ENCODE measurements at places on chromosomes 16 and 17.

DNA sequence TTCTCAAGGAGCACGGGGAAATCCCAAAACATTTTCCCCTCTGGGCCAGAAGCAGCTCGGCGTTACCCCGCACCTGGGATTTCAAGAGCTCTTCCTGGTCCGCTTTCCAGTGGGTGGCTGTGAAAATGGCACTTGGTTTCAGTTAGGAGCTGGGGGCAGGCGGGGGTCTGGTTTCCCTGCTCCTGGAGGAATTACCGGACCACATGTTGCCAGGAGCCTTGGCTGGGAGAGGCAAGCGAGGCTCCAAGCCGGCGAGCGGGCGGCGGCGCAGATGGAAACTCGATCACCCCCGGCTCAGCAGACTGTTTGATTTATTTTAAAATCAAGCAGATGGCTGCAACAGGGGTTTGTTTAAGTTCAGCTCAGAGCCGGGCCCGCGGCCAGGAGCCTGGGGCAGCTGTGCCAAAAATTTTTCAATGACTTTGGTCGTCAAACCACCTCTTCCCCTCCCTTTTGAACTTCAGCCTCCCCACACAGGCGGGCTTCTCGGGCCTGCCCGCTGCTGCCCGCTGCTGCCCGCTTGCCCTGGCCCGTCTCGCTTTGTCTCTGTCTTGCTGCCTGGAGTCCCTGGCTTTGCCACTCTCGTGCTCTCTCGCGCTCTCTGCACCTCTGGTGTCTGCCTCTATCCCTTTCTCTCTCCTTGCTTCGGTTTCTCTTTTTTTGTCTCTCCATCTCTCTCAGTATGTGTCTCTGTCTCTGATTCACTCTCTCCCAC, 108.0 kb upstream of the CIBAR2 start:
- DNase-seq = no peak

DNA sequence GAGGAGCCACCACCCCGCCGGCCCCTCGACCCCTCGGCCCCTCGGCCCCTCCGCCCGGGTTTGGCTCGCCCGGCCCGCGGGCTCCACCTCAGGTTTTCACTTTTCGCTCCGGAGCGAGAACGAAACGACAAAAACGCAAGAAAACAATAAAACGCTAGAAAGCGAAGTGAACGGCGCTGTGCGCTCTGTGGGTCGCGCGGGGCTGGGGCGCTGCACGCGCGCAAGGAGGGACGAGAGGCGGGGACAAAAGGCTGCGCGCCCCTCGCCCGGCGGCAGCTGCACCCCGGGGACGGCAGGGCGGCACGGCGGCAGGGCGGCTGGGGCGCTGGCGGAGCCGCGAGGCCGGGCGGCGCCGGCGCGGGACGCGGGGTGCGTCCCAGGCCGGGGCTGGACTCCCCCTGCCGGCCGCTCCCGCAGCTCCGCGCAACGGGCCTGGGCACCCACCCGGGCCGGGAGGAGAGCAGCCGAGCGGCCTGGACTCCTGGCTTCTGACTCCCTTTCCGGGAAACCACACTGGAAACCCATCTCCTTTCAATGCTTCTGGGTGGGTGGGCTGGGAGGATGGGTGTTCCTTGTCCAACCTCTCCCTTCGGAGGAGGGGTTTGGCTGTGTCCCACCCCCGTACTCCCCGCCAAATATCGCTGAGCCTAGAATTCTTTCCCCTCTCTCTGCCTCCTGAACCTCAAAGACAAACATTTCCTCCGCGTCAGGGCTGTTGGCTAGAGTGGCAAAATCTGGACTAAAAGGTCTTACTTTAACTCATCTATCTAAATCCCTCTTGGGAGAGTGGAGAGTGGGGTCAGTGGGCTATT, 9.9 kb downstream of the TBX2 start:
- DNase-seq = no peak

DNA sequence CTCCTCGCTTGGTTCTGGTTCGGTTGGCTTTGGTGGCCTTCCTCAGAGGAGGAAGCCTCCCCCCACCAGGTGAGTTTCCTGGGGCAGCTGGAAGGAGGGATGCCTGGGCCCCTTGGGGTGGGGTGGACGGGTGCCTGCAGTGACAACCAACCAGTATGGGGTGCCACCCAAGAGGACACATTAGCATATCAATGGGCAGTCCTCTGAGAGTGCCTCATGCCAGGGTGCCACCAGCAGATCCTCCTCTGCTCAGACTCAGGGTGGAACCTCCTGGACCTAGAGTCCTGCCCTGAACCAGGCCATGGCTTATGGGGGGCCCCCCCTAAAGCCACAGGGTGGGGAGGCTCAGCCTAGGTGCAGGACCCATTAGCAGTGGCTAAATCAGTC, 2.7 kb downstream of the PPP1R1B start:
- DNase-seq = no peak

DNA sequence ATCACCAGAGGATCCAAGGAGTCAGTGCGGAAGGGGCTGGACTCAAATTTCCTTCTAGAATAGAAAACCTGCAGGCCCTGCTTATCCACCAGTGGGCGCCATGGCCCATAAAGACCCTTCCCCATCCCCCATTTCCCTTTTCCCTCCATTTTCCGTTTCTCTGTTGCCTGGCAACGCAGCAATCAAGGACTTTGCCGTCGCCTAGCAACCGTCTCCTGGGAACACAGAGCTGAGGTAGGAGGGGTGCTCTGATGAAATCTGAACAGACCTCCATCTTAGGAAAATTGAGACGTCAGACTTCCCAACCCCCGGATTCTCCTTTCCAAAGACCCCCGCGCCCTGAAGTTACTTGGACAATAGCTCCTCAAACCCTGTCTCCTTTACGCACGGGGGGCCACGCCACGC, 5.7 kb downstream of the DLG4 start:
- DNase-seq = no peak

DNA sequence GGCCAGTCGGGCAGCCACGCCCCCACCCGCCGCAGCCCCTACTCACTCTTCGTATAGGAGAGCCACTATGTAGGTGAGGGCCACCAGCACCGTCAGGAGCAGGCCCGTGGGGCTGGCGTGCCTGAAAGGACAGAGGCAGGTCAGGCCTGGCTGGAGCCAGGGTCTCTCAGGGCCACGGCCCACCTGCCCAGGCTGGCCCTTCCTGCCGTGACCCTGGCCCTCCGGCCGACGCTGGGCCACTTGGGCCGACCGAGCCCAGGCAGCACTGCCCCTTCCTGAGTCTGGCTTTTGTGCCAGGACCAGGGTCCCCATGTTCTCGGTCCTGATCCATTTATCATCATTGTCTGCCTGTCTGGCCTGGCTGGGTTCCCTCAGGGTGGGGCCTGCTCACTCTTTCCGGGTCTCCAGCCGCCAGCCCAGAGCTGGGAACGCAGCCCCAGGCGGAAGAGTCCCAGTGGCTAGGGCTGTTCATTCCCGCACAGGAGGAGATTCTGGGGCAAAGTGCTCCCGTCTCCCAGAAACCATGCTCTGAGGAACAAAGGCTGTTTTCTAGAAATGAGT, 10.1 kb upstream of the RASD1 start:
- no peak for DNase-seq

DNA sequence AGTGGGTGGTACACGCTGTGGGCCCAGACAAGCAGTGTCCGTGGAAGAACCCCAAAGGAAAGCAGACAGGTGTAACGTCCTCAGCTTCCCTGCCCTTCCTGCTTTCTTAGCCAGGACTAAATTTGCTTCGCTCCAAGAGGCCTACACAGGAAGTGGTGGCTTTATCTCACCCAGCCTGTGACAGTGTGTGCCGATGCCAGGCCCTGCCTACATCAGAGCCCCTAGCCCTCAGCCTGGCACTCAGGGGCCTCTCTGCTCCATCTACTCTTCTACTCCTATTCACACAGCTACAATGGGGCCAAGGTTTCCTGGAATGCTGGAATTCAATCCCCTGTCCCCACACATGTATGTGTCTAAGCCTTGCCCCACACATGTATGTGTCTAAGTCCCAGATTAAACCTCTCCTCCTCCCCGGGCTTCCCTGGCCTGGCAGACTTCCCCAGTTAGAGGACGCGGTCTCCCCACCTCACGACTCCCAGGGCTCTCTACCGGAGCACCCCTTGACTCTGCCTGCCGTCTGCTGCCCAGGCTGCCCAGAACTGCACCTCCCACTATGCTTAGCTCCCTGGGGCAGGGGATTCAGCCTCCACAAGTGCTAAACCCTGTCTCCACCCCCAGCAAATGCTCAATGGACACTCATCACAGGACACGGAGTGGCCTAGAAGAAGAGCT, 8.2 kb downstream of the PGAP3 start:
- no peak for DNase-seq

DNA sequence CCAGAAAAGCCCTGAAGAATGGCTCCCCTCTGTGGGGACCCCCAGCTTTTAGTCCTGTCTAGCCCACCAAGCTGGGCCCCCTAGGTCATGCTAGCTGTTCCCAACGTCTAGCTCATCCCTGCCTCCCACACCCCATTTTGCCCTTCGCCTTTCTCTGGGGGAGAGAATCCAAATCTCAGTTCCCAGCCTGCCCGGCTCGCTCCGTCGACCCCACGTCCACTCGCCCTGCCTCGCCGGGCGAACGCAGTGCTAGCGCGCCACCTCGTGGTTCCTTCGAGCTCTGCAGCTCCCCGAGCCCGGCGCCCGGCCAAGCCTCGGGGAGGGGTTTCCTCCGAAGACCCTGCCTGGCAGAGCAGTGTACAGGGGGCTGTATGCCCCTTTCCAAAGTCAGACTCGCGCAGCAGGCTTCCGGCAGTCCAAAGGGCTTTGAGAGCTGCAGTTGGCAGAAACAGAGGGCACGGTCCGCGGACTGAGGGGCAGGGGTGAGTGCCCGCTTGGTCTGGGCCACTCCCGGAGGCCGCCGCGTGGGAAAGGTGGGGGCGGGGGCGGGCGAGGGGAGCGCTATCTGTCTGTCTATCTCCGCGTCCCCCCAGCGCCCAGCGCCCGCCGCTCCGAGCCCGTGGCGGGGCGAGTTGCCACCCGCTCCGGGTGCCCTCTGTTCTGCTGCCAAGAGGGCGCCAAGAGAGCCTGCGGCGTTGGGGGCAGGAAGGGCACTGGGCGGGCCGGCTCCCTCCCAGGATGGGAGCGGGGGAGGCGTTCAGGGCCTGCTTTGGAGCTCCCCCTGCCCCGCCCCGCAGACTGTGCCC, 1.7 kb upstream of the DLX3 start:
- DNase-seq = peak; percentile 52

- no peak for DNase-seq
Observed at GRCh38 chr17:76686538-76687297, 24.0 kb downstream of the MXRA7 start.

DNA sequence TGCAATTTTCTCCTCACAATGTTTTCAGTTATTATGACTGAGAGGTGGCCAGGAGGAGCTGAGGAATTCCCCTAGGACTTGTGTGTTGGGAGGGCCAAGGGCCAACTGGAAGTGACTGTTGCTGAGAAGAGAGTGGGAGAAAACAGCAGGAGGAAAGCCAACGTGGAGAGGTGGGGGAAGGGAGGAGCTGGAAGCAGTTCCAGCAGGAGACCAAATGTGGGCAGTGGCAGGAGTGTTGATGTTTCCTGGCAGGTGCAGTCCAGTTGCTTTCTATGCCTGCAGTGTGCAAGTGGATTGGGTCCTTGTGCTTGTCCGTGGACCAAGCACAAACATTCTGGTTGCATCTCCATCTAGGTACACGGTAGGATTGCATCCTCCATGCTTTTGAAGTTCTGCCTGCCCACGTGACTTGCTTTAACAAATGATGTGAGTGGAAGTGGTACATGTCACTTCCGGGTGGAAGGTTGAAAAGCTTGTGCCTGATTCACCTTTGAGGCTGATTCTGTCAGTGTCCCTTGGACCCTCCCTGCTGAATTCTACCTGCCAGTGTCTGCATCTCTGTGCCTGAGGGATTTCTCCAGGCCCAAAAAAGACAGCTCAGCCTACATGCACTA, 54.7 kb upstream of the CRHR1 start:
- no peak for DNase-seq

DNA sequence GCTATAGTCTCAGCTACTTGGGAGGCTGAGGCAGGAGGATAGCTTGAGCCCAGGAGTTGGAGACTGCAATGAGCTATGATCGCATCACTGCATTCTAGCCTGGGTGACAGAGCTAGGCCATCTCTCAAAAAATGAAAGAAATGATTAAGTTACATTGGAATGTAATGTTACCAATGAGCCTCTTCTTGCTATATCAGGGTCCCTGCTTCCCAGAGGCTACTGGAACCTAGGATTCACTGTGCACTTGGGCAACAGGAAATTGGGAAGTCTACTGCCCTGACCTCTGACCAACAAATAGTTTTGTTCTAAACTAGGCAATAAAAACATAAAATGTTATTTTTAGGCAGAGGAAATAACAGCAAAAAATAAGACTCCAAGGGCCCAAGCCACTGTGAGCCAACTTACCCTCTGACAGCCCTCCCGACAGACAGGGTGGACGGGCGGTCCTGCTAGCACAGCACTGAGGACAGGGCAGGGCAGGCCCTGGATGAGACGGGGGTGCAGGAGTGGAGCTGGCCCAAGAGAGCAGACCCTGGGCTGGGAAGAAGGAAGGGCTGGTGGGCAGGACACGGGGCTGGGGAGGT, 27.5 kb downstream of the NSMCE1 start:
- DNase-seq = no peak

DNA sequence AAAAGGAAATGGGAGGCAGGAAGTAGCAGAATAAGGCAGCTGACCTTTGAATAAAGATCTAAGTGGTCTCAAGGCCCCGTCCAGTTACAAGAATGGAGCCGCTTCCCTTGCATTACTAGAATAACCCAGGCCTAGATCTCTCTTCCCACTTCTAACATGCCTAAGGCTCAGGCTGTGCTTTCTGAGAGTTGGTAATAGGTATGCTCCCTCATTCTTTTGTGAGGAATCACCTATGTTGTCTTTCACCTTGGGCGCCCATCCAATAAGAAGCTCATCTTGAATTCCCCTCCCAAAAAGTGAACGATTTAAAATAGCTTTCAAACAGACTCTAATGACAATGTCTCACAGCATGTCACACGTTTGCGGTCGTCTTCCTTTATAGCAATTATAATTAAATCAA, 101.2 kb downstream of the KCNJ2 start:
- DNase-seq = no peak

GRCh38 chr17:6924208-6924607, 71.6 kb upstream of the ALOX12 start:
- no peak for DNase-seq

DNA sequence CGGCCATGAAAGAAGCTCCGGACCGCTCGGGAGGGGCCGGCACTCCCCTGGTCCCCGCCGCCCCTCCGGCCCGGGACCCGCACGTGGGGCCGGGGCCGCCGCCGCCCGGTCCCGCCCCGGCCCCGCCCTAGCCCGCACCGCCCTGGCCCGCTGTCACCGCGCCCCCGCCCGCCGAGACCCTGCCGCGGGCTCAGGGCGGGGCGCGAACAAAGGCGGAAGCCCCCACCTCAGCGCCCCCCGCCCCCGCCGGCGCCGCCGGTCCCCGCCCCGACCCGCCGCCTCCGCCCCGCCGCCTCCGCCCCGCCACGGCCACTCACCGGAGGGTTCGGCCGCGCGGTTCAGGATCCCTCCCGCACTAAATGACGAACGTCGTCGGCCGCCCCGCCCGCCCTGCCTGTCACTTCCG, at the start of gene ARHGDIA:
Gene ARHGDIA, minus strand, starts transcription at position 357 of the 406 bp plus-strand sequence. CDS start 1,407 bp downstream, outside the sequence.
- no peak for DNase-seq

Measured in stimulated activated CD8-positive, alpha-beta memory T cell treated with anti-CD3 and anti-CD28 coated beads, Interleukin-4, amount 100 ng/mL, for 4 hours (primary cell).